MV-4-11 (cell line): ENCODE measurements at places on chromosomes 11 and 22.

GRCh38 chr11:67409781-67410368 is 5.6 kb upstream of the CARNS1 start:
- DNase-seq = no peak

DNA sequence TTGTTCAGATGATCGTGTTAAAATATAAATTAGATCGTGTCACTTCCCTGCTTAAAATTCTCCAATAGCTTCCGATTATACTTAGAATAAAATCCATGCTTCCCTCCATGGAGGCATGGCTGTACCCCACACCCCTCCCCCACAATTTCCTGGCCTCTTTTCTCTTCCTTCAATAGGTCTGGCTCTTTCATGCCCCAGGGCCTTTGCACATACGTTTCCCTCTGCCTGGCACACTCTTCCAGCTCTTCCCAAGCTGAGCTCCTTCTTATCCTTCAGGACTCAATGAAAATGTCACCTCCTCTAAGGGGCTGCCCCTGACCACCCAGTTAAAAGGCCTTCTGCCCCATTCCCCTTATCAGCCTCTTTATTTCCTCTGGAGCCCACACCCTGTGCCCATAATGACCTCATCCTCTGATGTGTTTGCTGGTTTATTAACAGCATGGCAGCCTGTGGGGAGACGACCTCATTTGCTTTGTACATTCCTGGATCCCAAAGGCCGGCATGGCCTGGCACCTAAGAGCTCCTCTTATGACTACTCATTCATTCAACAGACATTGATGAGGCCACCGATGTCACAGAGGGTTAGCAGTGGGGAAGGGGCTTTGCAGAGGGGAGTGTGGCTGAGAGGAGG is 9.0 kb upstream of the FLRT1 start:
- no peak for DNase-seq

GRCh38 chr11:72038491-72038890 is 39.8 kb downstream of the IL18BP start:
- no peak for DNase-seq

DNA sequence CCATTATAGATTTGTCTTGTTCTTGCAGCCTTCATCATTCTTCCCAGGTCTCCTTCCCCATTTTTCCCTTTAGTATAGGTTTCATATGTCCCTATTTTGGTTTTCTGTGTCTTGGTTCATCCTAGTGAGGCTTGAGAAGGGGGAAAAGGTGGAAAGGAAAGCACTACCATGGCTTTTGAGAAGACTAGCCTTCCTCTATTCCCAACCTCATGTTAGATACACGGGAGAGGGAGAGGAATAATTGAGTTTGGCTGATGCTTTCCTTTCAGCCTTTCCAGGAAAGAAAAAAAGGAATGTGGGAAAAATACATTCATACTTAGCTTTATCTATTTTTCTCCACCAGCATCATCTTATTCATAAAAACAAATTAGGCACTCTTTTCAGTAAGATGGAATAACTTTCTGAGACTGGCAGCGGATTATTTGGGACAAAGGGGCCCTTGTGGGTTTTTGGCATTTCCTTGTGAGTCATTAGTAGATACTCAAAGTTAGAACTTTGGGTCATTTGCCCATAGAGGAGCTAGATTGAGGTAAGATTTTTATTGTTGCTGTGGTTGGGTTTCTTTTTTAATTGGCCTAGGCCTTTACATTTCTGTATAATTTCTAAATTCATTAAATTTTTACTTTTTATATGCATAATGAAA is 23.8 kb downstream of the CAPRIN1 start:
- peak; percentile 13 for DNase-seq

- no peak for DNase-seq
These were observed 76.7 kb upstream of the NECTIN1 start for GRCh38 chr11:119805663-119806062.

DNA sequence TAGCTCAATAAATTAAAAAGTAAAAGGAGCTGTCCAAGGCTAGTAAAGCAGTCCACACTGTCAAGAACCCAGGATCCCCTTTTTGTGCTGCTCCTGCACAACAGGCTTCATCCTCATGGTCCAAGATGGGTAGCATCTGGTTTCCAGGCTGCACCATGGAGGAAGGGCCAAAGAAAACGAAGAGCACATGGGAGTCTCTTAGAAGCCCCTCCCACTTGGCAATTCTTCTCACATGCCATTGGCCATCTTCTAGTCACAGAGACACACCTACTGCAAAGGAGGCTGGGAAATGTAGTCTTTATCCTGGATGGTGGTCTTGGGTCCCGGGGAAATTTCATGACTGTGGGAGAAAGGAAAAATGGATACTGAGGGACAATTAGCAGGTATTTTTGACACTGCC is 37.8 kb downstream of the PRR5L start:
- DNase-seq = peak; percentile 30

DNA sequence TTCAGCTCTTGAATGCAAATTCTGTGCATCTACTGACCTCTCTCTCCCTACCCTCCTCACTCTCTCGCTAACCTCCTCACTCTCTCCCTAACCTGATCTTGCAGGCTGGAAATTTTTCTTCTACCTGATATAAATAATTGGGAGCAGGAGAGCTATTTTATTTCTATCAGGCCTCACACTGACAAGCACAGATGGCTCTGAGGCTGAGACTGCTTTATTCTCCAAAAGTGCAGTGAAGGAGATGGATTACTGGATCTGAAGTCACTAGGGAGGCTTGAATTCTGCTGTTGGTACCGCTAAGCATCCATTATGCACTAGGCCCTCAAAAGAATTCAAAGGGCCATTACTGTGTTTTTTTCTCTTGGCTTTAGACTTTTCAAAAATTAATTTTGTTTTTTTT is 19.4 kb upstream of the LDHA start:
- no peak for DNase-seq

GRCh38 chr11:68300076-68300830 is 12.1 kb upstream of the LRP5 start:
- no peak for DNase-seq

DNA sequence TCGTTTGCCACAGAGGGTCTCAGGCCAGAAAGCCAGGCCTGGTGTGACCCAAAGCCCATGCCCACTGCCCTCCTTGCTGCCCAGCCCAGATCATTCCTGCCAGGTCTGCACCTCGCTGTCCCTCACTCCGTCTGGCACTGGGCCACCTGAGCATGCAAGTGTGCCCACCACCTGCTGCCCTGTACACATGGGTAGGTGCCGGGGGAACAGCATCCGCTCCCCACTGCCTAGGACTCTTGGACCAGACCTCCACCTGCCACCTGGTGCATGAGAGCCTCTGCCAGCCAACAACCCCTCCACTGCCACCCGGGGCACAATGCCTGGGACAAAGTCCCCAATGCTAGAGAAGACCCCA is 12.5 kb downstream of the MGAT3 start:
- DNase-seq = no peak

DNA sequence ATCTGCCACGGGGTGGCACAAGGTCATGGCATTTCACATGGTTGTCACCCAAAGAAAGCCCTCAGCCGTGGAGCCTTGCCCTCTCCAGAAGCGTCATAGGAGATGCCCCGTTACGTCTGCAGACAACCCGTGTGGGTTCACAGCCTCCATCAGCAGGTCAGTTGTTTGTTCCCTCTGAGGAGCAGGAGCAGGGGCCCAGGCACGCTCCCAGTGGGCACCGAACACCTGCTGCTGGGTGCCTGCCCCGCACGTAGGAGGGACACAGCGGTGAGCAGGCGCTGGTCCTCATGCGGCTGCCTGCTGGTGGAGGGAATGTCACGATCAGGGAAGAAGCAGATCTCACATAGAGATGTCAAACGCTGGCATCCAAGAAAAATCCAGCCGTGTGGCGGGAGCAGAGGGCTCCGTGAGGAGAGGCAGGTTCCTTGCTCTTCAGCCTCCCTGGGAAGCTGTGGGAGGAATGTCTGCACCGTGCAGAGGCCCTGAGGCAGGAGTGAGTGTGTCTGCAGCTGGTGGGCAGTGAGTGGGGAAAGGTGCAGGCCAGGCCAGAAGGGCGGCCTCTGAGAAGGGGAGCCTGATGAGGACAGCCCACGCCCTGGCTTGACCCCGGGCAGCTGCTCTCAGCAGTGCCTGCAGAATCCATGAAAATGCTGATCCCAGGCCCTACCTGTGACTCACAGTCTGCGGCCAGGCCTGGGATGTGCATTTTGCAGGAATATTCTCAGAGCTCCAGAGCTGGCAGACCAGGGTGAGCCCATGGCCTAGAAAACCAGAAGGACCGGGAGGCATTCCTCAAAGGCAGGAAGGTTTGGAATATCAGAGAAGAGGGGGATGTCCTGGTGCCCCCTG is 36.4 kb upstream of the TH start:
- no peak for DNase-seq

DNA sequence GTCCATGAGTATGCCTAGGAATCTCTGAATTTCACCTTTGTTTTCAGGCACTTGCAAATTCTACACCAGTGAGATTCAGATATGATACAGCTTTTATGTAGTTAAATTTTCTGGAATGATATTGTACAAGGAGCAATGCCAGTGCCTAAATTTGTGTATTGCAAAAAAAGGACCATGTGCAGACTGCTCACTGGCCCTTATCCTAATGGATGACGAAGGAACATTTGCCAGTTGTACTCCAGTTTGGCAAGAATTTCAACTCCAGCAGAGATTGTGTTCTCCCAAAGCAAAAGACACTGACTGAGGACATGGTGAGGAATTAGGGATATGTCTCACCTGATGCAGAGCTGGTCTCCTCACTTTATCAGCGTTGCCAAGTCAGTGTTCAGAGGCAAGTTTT is 8.6 kb downstream of the NAT10 start:
- no peak for DNase-seq

DNA sequence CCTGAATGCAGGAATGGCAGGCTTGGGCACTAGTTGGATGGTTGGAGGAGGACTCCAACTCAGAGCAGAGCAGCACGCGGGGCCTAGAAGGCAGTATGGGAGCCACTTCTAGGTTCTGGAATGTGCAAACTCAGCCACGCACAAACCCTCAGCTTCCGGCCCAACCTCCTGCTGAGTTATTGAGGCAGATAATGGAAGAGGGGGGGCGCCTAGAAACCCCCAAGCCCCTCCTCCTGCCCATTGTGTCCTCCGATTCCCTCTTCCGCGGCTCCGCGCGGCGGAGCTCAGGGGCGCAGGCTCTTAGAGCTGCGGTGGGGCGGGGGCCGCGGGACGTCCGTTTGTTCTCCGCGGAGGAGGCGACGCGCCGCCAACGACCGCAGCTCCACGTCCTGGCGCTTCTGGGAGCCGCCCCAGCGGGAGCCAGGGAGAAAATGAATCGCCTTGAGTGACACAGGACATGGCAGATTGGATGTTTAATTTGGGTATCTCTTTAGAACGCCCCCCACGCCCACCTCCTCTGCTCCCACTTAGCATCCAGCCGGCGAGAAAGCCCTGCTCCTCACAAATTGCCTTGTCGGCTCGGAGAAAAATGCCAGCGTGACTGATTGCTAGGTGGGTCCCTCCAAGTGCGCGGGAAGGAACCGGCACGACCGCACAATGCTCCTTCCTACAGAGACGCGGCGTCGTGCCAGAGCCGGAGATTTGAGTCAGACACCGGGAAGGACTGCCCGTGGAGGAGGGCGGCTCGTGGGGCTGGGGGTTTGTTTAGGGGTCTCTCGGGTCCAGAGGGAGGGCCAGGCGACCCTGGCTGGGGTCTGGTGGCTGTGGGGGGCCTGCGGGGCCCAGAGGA is 144.6 kb downstream of the NECTIN1 start:
- peak; percentile 70 for DNase-seq

GRCh38 chr22:25919452-25919851 is 177.5 kb downstream of the MYO18B start:
- DNase-seq = no peak

DNA sequence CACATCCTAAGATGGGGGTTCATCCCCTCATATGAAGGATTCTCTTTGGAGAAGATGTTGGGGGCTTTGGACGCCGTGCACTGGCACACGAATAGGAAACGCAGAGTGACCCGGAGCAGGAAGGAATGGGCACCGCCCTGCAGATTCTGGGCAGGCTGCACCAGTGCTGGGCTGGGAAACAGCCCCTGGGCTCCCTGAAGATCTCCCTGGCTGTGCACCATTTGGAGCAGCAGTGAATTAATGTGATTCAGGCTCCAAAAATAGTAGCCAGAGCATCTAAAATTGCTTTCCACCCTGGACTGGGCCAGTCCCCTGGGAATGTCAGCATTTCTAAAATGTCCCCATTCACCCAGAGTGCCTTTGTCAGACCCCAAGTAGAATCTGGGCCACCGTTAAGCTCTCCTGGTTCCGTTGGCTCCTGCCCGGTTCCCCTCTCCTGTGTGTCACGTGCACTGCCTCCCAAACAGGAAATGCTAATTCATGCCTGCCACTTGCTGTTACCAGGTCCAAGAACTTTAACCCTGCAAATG is 18.6 kb downstream of the IRAG1 start:
- DNase-seq = no peak

DNA sequence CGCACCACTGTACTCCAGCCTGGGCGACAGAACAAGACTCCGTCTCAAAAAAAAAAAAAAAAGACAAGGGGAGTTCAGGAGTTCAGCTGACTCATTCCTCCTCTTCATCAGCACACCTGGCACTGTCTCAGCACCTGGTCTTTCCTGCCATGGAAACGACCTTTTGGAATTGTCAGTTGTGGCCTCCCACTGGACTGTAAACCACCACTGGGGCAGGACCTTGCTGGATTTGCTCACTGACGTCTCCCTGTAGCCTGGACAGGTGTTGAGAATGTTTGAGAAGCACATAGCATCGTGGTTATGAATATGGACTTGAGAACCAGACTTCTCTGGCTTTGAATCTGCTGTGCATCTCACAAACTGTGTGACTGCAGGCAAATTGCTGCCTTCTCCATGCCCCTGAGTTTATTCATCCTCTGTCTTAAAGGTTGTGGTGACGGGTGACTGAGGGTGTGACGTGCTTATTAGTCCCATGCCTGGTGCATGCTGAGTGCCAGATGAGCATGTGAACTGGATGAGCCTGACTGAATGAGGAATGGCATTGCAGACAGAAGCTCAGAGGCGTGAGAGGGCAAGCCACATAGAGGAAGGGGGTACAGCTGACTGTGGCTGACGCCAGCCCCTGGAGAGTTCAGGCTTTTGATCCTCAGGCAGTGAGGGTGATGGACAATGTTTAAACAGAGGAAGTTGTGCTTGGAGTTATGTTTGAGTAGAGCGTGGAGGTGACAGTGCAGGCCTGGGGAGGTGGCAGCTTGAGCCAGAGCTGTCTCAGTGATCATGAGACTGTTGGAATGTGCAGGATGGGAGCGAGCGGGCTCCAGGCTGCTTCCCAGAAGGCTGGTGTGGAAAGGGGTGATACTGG is 12.7 kb downstream of the TOM1 start:
- DNase-seq = peak; percentile 8

GRCh38 chr22:32531228-32531627 is 56.6 kb downstream of the FBXO7 start:
- DNase-seq = no peak

- no peak for DNase-seq
These were observed 1228.0 kb downstream of the TBC1D22A start for GRCh38 chr22:47990481-47990880.

DNA sequence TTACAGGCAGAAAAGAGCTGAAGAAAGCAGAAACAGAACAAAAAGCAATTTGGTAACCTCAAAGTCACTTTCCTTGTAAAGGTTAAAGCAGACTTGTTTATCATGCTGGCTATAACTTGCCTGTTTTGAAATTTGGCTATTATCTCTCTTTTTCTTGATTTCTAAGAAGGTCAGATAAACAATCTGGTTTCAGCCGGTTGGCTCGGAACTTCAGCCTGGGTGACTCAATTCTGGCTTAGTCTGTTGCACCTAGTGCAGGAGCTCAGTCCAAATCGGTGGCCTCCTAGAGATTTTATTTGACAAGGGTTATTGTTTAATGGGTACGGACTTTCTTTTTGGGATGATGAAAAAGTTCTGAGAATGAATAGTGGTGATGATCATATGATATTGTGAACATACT is 367.1 kb upstream of the B3GAT1 start:
- no peak for DNase-seq

GRCh38 chr11:60221692-60222091 is 21.2 kb downstream of the MS4A4E start:
- DNase-seq = no peak
